Inflammatory macrophage (primary cell): ENCODE measurements at places on chromosomes 16 and 17.

DNA sequence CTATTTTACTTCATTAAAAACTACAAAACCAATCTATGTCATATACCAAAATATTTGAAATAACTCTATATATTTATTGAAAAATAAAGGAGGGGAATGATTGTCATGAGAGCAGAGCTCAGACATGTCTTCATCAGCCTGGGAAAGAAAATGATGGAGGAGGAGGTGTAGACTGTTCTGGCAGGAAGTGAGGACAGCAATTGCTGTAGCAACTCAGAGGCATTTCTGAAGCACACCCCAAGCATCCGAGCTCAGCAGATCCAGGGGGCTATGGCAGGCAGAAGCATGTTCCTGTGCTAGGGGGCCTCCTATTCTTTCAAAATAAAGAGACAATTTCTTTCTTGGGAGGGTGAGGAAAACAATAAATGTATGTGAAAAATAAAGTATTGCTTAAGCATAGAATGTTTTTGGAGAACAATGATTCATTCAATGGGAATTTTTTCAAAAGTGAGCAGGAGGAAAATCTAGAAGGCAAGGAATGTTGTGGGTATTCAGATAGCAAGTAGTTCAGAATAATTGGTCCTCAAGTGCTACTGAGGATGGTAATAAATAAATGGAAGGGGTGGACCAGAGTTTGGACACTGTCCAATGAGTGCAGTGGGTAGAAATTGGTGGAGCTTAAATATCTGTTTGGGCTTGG is 383.4 kb downstream of the CDH11 start:
- DNase-seq: no peak

GRCh38 chr16:46894036-46894672 is 10.0 kb downstream of the GPT2 start:
- DNase-seq: no peak

DNA sequence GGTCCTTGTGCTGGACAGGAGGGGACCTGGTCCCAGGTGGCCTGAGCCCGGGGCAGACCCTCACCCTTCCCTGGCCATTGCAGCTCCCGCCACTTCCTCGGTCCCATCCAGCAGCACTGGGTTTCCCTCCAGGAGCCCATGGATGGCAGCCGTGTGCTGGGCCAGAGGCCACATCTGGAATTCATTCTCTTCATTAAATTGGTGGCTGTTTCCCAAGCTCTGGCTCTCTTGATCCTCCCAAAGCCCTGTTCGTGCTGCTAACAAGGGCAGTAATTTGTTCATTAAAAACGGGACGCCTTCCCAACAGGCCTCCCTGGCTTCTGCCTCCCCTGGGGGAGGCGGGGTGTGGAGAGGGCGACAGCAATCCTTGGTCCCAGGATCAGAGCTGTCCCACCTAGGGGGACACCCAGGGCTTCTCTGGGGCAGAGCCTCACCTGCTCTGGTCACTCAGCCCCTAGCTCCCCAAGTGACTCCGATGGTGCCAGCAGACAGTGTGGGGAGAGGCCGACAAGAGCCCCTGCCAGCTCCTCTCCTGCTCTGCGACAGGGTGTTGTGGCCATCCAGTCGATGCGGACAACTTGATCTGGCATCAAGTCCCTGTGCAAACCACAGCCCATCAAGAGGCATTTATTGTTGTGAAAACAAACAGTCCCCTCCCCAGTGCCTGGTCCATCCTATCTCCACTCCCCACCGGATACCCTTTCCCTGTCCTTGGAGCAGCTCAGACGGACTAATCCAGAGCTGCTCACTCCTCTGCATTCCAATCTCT is 44.0 kb downstream of the SDK2 start:
- DNase-seq: no peak

DNA sequence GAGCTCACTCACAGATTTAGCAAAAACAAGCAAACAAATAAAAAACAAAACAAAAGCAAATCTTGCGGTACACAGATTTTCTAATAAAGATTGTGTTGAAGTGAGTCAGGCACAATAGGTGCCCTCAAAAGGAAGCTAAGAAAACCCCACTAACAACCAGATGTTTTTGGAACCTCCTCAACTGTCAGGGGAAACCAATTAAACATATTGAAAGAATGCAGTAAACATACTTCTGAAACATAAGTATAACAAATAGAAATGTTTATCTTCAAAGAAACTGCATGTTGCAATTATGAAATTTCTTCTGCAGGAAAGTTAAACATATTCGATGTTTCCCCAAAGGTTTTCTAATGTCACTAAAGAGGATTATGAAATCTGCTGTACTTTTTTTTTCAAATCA is 110.5 kb upstream of the CORO6 start:
- no peak for DNase-seq

GRCh38 chr16:68289202-68289601 is 21.5 kb downstream of the SLC7A6OS start:
- no peak for DNase-seq

GRCh38 chr17:74919440-74920305 is 3.4 kb downstream of the USH1G start:
- DNase-seq: peak; percentile 32

DNA sequence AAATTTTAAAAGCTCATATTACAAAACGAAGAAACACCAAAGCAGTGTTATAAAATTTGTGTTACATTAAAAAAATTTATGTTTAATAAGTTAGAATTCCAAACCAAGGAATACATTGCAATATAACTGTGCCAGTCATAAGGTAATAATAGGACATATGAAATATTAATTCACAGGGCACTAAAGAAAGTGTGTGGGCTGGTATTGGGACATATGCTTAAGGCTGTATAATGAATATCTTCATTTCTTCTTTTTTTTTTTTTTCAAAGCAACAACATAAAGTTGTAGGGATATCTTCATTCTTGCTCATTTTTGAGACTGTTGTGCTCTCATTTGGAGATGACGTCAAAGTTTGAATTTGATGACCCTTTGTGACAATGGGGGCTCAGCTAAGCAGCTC is 17.5 kb upstream of the FBXO47 start:
- DNase-seq: peak; percentile 75

DNA sequence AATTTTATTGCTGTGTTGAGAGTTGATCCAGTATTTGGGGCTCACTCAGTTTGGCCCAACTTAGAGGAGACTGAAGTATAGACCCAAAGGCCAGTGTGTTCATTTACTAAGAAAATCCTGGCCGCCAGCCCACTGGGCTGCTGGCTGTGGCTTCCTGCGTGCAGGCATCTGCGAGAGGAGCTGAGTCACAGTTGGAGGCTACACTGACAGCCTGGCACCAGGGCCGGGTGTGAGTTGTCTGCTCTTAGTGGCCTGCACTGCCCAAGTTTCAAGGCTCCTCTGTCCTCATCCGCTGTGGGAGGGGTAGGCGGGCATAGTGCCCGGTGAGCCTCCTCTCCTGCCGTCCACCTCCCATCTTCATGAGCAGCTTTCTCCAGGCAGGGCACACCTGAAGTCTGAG is 54.2 kb downstream of the PLD6 start:
- DNase-seq: peak; percentile 46

DNA sequence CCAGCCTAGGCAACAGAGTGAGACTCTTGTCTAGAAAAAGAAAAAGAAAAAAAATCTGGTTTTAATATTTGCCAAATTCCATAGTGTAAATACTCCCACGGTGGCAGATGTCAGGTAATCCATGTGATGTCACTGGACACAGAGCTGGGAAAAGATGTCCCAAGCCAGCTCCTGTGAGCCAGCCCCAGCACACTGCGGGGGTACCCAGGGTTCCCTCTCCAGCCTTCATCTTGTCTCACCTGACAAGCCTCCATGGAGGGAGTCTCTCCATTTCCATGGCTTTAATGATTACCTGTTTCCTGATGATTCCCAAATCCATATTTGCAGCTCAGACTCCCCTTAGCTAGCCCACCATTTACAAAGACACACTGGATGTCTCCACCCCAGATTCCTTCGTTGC is 4.6 kb downstream of the CD300LB start:
- no peak for DNase-seq

GRCh38 chr17:48554412-48555257 is 9.7 kb upstream of the HOXB2 start:
- DNase-seq: no peak

- DNase-seq: no peak
Observed at GRCh38 chr17:65064452-65065019, 8.0 kb upstream of the GNA13 start.

GRCh38 chr16:86568677-86569623 is 2.3 kb downstream of the FOXC2 start:
- no peak for DNase-seq

GRCh38 chr16:70610273-70611223 is 35.8 kb upstream of the IL34 start:
- no peak for DNase-seq

GRCh38 chr17:72702136-72702735 is 390.3 kb downstream of the SLC39A11 start:
- no peak for DNase-seq

DNA sequence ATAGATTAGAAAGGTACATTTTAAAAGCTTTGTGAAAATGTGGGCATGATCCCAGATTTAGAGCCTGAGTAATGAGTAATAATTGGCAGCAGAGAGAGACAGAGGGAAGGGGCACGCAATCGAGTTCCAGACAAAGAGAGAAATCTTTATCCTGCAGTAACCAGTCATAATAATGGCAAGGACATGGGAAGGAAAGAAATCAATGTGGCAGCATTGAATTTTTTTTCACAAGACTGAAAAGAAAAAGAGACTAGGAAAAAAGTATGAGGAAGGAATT is 790.8 kb upstream of the SOX9 start:
- DNase-seq: no peak

- DNase-seq: peak; percentile 69
Observed at GRCh38 chr17:57948555-57949420, 6.4 kb downstream of the CUEDC1 start.

GRCh38 chr17:67151717-67152116 is 93.3 kb downstream of the HELZ start:
- DNase-seq: no peak

- no peak for DNase-seq
Observed at GRCh38 chr17:19433255-19433654, 22.2 kb downstream of the RNF112 start.

- no peak for DNase-seq
Observed at GRCh38 chr17:65025297-65025696, 31.2 kb downstream of the GNA13 start.

GRCh38 chr17:65181237-65182061 is 44.3 kb downstream of the RGS9 start:
- DNase-seq: peak; percentile 60

DNA sequence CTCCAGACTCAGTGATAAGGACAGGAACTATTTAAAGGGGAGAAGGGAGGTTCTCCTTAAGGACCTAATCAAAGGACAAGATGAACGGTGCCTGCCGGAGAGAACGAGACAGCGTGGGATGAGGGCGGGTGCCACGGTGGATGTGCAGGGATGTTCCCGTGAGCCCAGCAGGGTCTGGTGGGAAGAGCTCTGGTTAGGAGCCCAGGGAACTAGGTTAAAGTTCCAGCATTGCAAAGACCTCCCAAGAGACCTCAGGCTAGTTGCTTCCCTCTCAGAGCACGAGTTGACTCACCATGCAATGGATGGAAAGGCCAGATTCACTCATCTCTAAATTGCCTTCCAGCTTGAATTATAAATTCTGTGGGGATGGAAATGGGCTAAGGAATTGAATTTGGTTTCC is 14.7 kb downstream of the CCR7 start:
- no peak for DNase-seq

DNA sequence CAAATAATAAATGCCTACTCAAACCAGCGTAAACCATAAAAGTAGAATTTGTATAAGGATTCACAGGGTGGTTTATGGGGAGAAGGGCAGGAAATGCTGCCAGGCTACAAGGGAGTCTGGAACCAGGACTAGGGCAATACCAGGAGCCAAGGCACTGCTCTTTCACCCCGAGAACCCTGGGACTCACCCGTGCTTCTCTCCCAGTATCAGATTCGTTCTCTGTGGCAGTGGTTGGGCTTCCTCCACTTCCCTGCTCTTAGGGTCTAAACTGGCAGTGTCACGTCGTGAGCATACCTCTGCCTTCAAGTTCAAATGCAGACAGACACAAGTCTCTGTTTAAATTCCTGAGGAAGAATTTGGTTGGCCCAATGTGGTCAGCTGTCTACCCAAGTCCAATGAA is 49.3 kb downstream of the PRKCA start:
- DNase-seq: no peak

DNA sequence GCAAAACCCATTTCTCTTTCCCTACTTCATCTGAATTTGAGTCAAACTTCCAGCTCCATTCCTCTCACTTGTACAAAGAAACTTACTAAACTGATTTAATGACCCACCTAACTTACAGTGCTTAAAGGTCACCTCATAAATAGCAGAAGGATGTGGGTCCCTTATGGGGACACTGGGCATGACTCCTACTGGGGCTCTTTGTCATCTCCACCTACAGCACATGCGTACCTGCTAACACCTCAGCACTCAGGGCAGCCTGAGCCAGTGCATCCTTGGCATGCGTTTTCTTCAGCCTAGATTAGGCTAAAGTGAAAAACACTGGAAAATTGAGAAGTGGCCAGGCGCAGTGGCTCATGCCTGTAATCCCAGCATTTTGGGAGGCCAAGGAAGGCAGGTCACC is 63.2 kb downstream of the HELZ start:
- DNase-seq: no peak

- no peak for DNase-seq
Observed at GRCh38 chr17:50882851-50883250, 16.7 kb upstream of the TOB1 start.

- DNase-seq: no peak
Observed at GRCh38 chr16:26830428-26831127, 236.1 kb upstream of the C16orf82 start.

- no peak for DNase-seq
Observed at GRCh38 chr16:69113216-69113615, 7.8 kb downstream of the HAS3 start.

DNA sequence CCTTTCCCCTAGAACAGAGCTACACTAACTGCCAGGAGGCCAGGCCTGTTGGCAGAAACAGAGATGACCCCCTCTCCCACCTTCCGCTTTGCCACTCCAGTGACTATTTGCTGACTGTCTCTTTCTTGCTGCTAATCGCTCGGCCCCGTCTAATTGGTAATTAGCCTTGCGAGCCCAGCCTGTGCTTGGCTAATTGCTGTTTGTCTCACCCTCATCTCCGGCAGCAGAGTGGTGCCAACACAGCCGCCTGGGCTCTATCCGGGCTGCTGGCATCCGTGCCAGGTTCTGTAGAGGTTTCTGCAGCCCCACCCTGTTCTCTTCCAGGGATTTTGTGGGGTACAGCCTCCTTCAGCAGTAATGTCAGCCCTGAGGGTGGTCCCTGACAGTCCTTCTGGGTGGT is 27.4 kb upstream of the PHB1 start:
- no peak for DNase-seq
